ENCODE measurements at places on chromosomes 3 and 15. TPM values are rescaled to one million over a fixed set of nuclear protein-coding genes. Genes with fewer than 3 reads are reported as not detected.

DUOXA2 gene
- not detected for total RNA-seq

GRAMD1C gene
- total RNA-seq = 1.3 TPM

GOLGA8R gene
- 0.24 TPM for total RNA-seq

RAB27A gene
- 3.8 TPM for total RNA-seq

PLCH1 gene
- total RNA-seq = under 0.01 TPM

CLSTN2 gene
- total RNA-seq = 0.43 TPM

SPINK8 gene
- total RNA-seq = not detected

MTFMT gene
- 24.6 TPM for total RNA-seq

SOX2 gene
- total RNA-seq = 10.9 TPM

POLG gene
- total RNA-seq = 120 TPM

ZNF502 gene
- total RNA-seq = 5.8 TPM

AQR gene
- 19.5 TPM for total RNA-seq

NOX5 gene
- not detected for total RNA-seq

FAM43A gene
- total RNA-seq = 3.1 TPM

HRH1 gene
- total RNA-seq = 3.6 TPM

Data from tracheal epithelial cell (primary cell).